ENCODE measurements at places on chromosomes 2 and 18.

DNA sequence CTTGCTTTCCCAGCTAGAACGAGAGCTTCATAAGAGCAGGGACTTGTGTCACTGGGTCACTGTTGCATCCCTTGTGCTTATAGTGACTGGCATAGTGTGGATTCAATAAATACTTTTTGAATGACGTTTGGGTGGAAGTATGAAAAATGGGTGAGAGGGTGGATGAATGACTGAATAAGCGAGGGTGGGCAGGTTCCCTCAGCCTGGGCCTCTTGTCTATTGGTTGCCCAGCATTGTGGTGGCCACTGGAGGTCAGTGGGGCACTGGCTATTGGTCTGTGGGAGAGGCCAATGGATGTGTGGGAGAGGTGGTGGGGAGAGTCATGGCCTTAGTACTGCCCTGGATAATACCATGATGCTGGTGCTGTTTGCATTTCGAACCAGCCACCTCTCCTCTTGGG lies 93.8 kb upstream of the SKOR2 start:
- no peak for DNase-seq

GRCh38 chr2:198628596-198628995 lies 824.2 kb downstream of the PLCL1 start:
- DNase-seq, result no peak

- DNase-seq, result no peak
Measured at GRCh38 chr2:221335219-221335752, 236.8 kb downstream of the EPHA4 start.

DNA sequence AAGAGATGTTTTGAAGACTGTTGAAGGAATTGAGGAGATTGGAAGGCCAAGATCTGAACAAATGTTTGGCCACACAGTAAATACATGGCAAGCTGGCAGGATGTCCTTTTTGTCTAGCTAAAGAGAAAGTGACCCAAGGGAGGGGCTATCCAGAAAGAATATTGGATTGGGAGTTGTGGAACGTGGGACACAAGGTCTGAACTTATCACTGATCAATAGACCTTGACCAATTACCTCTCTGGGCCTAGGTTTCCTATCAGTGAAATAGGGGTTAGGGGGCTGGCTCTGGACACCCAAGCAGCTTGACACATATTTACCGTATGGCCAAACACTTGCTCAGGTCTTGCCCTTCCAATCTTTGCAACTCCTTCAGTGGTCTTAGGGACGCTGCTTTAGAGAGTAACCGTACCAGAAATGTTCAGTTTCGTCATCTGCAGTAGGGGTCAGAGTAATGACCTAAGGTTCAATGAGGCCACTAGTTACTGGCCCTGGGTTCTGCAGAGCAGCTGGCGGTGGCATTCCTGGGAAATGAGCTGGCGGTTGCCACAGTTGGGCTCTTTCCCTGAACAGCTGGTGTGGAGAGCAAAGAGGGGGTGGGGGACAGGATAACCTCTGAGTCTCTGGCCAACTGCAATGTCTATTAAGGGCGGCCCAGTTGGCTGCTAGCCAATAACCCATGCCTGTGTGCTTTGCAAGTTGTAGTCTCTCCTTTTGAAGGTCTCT lies 70.1 kb upstream of the STPG4 start:
- DNase-seq, result no peak

Measured in NCI-H1048 (cell line).